ENCODE measurements at places on chromosomes 3 and 15. TPM values are rescaled to one million over a fixed set of nuclear protein-coding genes. Genes with fewer than 3 reads are reported as not detected.

ATP10A gene
- total RNA-seq, result 4.6 TPM

FGD5 gene
- 21.9 TPM for total RNA-seq

IL17RB gene
- 12.1 TPM for total RNA-seq

UCN2 gene
- total RNA-seq, result not detected

SLC4A7 gene
- 46.7 TPM for total RNA-seq

GRAMD2A gene
- 1.8 TPM for total RNA-seq

CCDC191 gene
- total RNA-seq, result 11.1 TPM

NMD3 gene
- total RNA-seq, result 46.1 TPM

FOXL2NB gene
- 5.2 TPM for total RNA-seq

Measured in spinal cord (tissue), 10 donors.